ENCODE measurements at places on chromosomes 1 and 21.

- DNase-seq, result no peak
- H3K4me1 ChIP-seq, result peaks cover 30% of the 10 kb centered on the region
- no peaks in the 10 kb centered on the region for H3K27me3 ChIP-seq
- H3K4me3 ChIP-seq, result no peak overlapping the region
Measured at GRCh38 chr1:172544481-172545104, 11.6 kb downstream of the SUCO start.

DNA sequence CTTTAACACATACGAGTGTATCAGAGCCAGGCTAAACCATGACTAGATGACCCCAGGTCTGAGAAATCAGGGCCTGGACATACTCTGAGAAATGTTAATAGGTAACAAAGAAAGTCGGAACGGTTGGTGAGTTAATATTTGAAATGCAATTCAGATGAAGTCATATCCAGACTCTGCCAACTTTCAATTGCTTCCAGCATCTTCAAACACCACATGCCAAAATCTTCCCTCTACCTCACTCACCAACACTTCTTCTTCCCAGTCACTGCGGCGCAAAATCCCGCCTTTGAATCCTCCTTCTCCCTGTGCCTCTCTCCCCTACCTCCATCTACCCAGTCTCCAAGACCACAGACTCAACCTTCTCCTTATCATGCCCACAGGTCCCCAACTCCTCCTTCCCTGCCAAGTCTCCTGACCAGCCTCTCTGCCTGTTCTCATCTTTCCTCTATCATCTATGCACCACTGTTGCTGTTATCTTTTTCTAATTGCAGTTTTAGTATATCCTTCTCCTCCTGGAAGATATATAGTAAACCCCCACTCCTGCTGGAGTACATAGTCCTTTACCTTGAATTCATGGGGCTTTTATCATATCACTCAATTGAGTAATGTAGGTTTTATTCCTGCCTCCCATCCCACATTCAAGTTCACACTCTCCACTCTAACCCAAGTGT is 41.3 kb downstream of the ZBTB18 start:
- no peak for DNase-seq
- H3K36me3 ChIP-seq, result no peaks in the 10 kb centered on the region
- H3K4me3 ChIP-seq, result no peak overlapping the region
- H3K27me3 ChIP-seq, result no peaks in the 10 kb centered on the region
- H3K27ac ChIP-seq, result no peak overlapping the region

DNA sequence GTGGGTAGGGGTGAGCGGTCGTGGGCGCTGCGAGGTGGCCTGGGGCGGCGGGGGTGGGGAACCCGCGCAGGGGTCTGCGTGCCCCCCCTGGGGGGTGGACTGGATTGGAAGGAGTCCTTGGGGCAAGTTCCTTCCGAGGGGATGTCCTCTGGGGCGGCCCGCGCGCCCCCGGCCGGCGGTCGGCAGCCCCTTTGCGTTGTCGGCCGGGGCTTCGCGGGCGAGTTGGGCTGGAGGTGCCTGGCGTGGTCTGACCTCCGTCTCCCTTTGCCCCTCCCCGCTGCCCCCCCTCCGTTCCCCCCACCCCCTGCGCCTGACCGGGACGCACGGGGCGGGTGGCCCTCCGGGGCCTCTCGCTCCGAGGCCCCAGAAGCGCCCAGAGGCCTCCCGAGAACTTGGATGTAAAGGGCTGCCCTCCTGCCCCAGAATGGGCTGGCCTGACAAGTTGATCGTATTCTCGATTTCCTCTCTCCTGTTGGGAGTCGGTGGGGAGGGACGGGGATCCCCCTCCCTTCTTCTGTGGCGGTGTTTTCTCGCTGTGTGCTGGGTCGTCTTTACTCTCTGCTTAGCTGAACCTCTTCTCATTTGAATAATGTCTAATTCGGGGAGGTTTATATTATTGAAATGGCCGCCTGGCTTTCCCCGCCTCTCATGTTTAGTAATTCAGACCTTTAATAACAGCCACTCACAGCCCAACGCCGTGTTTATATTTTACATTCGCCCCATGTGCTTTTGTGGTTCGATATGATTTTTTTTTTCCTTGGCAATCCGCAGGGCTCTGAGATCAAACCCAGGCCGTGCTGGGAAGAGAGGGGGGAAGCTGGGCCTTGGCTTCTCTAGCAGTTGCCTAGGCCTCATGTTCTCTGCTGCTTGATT is 1.3 kb downstream of the POU2F1 start:
- H3K27me3 ChIP-seq, result no peaks in the 10 kb centered on the region
- DNase-seq, result peak; percentile 82
- H3K36me3 ChIP-seq, result no peaks in the 10 kb centered on the region
- peak overlapping the region; percentile 97 for H3K27ac ChIP-seq
- peak overlapping the region; percentile 76 for H3K4me3 ChIP-seq

GRCh38 chr1:59276439-59276851 is 20.4 kb upstream of the FGGY start:
- H3K27me3 ChIP-seq, result no peaks in the 10 kb centered on the region
- no peak overlapping the region for H3K4me3 ChIP-seq
- no peak for DNase-seq
- H3K27ac ChIP-seq, result no peak overlapping the region

- H3K4me1 ChIP-seq, result peaks cover 8% of the 10 kb centered on the region
- no peak overlapping the region for H3K27ac ChIP-seq
- no peak overlapping the region for H3K4me3 ChIP-seq
Measured at GRCh38 chr1:92964316-92964715, 3.1 kb upstream of the DIPK1A start.

DNA sequence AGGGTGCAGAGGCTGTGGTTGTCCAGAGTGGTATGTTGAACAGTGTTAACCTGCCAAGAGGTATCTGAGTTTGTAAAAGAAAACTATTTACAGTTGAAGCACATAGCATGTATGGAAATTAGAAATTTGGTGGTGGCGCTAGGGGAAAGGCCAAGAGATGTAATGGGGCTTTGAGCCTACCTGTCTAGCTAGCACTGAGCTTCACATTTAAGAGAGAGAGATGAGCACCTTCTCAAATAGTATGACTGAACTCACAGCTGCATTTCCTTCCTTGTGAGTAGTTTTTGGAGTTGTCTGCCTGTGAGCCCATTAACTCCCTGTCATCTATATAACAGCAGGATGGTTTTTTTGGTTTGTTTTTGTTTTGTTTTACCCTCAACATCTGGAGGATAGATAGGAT is 4.0 kb downstream of the CLIC4 start:
- H3K27me3 ChIP-seq, result no peaks in the 10 kb centered on the region
- H3K4me3 ChIP-seq, result no peak overlapping the region
- DNase-seq, result no peak
- no peak overlapping the region for H3K27ac ChIP-seq

DNA sequence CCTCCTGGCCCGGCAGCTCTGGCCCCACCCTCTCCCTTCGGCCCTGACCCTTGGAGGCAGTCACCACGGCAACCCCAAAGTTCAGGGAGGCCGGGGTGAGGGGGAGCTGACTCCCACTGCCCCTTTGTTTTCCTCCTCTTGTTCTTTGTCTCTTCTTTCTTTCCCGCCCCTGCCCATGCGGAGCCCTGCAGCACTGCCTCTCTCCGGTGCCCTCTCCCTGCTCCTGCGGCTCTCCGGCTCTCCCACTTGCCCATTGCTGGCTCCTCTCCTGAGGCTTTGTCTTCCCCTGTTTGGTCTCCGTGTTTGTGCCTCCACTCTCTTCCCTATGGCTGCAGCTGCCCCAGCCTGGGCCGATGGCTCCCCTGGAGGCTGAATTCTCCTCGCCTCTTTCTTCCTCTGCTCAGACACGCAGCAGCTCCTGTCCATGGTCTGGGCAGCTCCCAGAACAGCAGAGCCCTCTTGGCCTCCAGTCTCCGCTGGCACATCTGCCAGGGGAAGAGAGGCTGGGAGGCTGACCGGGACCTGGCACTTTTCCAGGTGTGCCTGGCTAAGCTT is 5.8 kb downstream of the CELSR2 start:
- H3K36me3 ChIP-seq, result no peaks in the 10 kb centered on the region
- H3K4me1 ChIP-seq, result peaks cover 3% of the 10 kb centered on the region
- H3K27ac ChIP-seq, result no peak overlapping the region
- H3K4me3 ChIP-seq, result no peak overlapping the region
- H3K27me3 ChIP-seq, result peaks cover 18% of the 10 kb centered on the region

GRCh38 chr1:198465201-198466144 is 75.0 kb downstream of the ATP6V1G3 start:
- H3K27ac ChIP-seq, result no peak overlapping the region
- no peaks in the 10 kb centered on the region for H3K4me1 ChIP-seq
- H3K4me3 ChIP-seq, result no peak overlapping the region
- no peaks in the 10 kb centered on the region for H3K27me3 ChIP-seq
- no peaks in the 10 kb centered on the region for H3K36me3 ChIP-seq

- H3K36me3 ChIP-seq, result no peaks in the 10 kb centered on the region
- H3K4me1 ChIP-seq, result peaks cover 53% of the 10 kb centered on the region
- peak overlapping the region; percentile 72 for H3K27ac ChIP-seq
- peak; percentile 44 for DNase-seq
Measured at GRCh38 chr1:13732971-13733667, 33.1 kb downstream of the PRDM2 start.

DNA sequence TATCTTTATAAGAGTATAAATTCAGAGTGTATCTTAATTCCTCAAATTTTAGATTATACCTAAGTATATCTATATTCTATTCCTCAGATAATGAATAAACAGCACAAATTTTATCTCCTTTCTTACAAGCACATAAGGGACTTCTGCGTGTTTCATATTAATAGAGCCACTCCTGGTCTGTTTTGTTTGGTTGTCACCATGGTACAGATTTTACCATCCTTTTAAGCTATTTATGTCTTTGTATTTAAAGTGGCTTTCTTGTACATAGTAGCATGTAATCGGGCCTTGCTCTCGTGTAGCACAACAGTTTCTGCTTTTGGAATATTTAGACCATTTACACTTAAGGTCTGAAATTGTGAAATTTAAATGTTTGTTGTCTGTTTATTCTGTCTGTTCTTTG is 52.6 kb upstream of the SLC35A3 start:
- no peaks in the 10 kb centered on the region for H3K4me1 ChIP-seq

DNA sequence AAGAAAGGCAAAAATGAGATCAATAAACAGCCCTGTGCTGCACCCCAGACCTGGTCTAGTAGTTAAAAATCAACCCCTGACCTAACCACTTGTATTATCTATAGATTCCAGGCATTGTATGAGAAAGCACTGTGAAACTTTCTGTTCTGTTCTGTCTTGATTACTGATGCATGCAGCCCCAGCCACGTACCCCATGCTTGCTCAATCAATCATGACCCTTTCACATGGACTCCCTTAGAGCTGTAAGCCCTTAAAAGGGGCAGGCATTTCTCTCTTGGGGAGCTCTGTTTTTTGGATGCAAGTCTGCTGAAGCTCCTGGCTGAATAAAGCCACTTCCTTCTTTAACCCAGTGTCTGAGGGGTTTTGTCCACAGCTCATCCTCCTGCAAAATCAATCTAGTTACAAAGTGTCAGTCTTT is 24.2 kb upstream of the CD34 start:
- peak; percentile 65 for DNase-seq
- no peak overlapping the region for H3K4me3 ChIP-seq
- no peak overlapping the region for H3K27ac ChIP-seq
- no peaks in the 10 kb centered on the region for H3K27me3 ChIP-seq
- no peaks in the 10 kb centered on the region for H3K36me3 ChIP-seq

DNA sequence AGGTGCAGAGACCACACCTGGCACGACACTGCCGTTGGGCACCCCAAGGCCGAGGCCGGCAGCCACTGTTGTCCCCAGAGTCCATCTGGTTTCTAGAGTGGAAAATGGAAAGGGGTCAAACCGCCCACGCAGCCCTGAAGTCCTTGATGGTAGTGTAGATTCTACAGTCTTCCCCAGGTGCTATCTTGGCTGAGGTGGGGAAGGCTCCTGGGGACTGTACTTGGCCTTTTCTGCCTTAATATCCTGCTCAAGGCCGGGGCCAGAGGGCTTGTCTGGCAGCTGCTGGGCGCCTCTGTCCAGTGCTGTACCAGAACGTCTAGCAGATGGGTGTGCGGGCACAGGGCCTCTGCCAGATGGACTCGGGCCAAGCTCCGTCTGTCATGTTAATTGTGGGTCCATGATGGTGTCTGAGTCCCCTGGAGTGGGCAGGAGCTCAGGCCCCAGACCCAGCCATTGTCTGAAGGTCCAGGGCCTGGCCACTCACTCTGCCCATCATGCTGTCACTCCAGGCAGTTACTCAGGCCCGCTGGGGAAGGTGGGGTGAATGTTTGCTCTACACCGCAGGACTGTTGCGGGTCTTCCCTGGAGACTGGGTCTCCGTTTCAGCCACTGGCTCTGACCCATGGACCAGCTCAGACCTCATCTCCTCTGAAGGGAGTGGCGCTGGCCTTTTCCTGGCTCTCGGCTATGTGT is 161.9 kb upstream of the COL6A1 start:
- no peak for DNase-seq
- H3K36me3 ChIP-seq, result no peaks in the 10 kb centered on the region
- no peak overlapping the region for H3K4me3 ChIP-seq
- H3K4me1 ChIP-seq, result no peaks in the 10 kb centered on the region
- H3K27me3 ChIP-seq, result no peaks in the 10 kb centered on the region
- H3K27ac ChIP-seq, result no peak overlapping the region

GRCh38 chr1:69573911-69574310 is 6.2 kb downstream of the LRRC7 start:
- DNase-seq, result no peak
- peaks cover 14% of the 10 kb centered on the region for H3K27me3 ChIP-seq
- H3K36me3 ChIP-seq, result no peaks in the 10 kb centered on the region
- peaks cover 3% of the 10 kb centered on the region for H3K4me1 ChIP-seq
- no peak overlapping the region for H3K27ac ChIP-seq

DNA sequence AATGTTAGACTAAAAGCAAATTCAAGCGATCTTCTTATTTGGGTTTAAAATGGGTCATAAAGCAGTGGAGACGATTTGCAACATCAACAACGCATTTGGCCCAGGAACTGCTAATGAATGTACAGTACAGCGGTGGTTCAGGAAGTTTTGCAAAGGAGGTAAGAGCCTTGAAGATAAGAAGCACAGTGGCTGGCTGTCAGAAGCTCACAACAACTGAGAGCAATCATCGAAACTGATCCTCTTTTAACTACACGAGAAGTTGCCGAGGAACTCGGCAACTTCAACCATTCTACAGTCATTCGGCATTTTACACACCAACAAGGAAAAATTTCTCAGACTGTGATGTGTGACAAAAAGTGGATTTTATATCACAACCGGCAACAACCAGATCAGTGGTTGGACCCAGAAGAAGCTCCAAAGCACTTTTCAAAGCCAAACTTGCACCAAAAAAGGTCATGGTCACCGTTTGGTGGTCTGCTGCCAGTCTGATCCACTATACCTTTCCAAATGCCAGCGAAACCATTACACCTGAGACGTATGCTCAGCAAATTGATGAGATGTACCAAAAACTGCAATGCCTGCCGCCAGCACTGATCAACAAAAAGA is 47.9 kb downstream of the ASH1L start:
- peaks cover 5% of the 10 kb centered on the region for H3K36me3 ChIP-seq
- H3K4me1 ChIP-seq, result no peaks in the 10 kb centered on the region
- no peak overlapping the region for H3K27ac ChIP-seq
- no peak overlapping the region for H3K4me3 ChIP-seq

GRCh38 chr1:39167632-39168209 is 36.8 kb upstream of the MACF1 start:
- H3K36me3 ChIP-seq, result no peaks in the 10 kb centered on the region
- H3K27ac ChIP-seq, result no peak overlapping the region
- H3K4me1 ChIP-seq, result peaks cover 7% of the 10 kb centered on the region
- DNase-seq, result peak; percentile 73
- H3K4me3 ChIP-seq, result no peak overlapping the region

- DNase-seq, result no peak
- no peaks in the 10 kb centered on the region for H3K36me3 ChIP-seq
- no peaks in the 10 kb centered on the region for H3K27me3 ChIP-seq
- H3K27ac ChIP-seq, result no peak overlapping the region
- H3K4me3 ChIP-seq, result no peak overlapping the region
- H3K4me1 ChIP-seq, result no peaks in the 10 kb centered on the region
Measured at GRCh38 chr21:28159396-28159795, 833.3 kb downstream of the LTN1 start.
